ENCODE measurements at places on chromosomes 3 and 15.

- no peak for DNase-seq
Observed at GRCh38 chr3:51932471-51933370, 9.0 kb downstream of the RRP9 start.

DNA sequence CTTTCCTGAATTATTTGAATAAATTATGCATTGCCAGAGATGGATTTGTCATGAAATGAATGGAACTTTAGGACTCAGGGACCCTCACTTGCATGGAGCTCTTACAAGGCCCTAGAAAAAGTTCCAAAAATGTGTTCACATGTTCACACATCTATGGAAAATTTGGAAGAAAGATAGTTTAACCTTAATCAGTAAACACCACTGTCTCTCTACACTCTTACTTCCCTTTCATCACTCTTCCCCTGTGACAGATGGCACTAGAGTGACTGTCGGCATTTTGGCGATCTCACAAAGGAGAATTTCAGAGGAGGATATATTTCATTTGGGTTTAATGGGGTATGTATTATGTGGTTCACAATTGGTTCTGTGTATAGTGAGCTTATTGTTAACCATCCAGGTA lies 600.8 kb downstream of the IGSF11 start:
- no peak for DNase-seq

- no peak for DNase-seq
Observed at GRCh38 chr3:127092776-127093175, 100.2 kb upstream of the PRR23E start.

DNA sequence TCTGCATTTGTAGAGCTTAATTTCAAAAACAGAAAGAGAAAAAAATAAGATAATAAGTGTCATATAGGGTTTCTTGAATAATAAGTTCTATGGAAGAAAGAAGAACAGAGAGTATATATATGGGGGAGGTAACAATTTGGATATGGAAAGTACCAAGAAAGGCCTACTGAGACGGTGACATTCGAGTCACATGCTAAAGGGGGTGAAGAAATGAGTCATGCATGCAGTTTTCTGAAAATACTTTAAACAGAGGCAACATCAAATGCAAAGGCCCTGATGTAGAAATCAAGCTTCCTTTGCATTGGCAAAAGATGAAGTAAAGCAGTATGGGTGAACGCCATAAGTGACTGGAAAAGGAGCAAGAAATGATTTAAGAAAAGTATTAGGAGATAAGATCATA lies 371.6 kb upstream of the ZNF385D start:
- no peak for DNase-seq

GRCh38 chr3:184338511-184338945 lies 1.1 kb downstream of the FAM131A start:
- no peak for DNase-seq

- DNase-seq, result no peak
Observed at GRCh38 chr15:39031596-39031995, 467.0 kb upstream of the RASGRP1 start.

- no peak for DNase-seq
Observed at GRCh38 chr3:19506171-19506570, 357.9 kb downstream of the KCNH8 start.

DNA sequence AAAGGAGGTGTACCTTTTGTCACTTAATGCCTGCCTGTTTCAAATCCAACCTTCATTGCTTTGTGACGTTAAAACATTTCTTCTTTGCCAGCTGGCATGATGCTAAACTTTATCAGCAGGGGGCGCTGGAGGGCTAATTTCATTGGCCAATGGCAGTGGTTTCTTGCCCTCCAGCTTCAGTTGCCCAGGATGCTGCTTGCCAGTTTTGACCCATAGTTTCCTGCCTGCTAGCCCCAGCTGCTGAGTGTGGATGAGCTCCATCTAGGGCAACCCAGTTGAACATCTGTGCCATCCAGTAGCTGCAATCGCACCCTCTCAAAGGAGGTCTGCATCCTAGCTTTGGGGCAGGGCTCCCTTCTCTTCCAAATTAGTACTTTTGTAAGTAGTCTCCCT lies 22.1 kb downstream of the ACKR2 start:
- peak; percentile 45 for DNase-seq

DNA sequence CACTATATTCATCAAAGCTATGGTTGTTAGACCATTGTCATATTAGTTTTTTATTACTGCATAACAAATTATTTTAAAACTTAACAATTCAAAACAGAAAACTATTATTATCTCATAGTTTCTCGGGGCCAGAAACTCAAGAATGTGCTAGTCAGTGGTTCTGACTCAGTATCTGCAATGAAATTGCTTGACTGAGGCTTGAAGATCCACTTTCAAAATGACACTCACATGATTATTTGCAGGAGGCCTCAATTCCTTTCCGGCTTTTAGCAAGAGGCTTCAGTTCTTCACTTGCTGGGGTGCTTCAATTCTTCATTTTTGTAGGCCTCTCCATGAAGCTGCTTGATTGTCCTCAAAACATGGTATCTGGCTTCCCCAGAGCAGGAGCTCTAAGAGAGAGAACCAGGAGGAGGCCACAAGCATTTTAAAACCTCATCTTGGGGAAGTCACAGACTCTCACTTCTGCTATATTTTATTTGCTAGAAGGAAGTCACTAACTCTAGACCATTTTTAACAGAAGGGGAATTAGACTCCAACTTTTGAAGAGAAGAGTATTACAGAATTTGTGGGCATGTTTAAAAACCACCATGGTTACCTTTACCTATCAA lies 383.7 kb downstream of the MFSD1 start:
- DNase-seq, result no peak

DNA sequence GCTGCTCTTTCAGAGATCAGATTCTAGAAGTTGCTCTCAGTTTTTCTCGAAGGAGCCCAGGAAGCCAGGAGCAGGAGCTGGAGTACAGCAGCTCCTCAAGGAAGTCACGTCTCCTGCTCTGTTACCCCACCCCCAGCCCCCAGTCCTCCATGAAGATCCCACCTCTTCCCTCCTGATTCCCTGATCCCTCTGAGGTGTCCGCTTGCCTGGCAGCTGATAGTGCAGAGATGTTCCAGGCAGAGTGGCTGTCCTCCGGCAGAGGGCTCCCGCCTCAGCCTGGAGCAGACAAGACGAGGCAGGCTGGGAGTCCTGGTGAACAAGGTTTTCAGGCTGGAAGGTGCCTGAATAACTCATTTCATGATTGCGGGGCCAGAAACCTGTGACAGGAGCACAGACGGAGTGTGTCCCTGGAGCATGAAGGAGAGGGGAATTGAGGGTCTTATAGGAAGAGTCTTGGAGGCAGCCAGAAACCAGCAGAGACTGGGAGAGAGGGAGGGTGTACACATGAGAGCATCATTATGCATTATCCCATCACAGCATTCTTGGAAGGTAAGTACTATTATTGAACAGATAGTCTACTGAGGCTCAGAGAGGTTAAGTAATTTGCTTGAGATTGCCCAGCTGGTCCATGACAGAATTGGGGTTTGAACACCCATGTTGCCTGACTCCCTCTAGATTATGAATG lies 1.2 kb downstream of the HRH1 start:
- DNase-seq, result no peak

DNA sequence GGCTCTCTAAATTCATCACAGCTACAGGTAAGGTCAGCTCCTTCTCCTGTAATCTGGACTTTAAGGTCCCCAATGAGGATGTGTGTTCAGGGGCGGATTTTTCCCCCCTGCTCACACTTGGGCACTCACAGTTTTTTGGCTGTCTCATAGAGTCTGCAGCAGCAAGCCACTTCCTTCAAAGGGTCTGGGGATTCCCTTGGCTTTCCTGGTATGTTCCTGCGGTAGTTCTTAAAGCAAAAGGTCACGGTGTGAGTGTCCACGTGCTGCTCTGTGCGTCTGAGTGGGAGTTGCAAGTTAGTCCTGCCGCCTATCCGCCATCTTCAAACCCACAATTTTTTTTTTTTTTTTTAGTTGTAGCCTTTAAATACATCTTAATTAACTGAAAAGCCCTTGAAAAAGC lies 15.4 kb upstream of the CFAP20DC start:
- DNase-seq, result no peak

DNA sequence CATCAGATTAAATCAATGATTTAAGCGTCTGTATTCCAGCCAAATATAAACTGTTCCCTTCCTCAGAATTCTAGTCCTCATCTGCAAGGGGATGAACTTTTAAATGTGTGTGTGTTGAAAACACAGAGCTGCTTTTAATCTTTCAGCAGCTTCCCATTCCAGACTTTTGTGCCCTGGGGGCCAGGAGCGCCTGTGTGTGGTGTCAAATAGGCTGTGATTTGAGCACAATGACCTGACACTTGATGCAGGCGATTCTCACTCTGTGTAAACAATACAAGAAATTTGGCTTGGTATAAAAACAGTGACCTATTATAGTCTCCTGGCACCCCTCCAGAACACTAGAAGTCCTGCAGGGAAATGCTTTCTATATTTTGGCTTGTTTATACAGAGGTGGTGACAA lies 274.6 kb upstream of the ROPN1 start:
- no peak for DNase-seq

DNA sequence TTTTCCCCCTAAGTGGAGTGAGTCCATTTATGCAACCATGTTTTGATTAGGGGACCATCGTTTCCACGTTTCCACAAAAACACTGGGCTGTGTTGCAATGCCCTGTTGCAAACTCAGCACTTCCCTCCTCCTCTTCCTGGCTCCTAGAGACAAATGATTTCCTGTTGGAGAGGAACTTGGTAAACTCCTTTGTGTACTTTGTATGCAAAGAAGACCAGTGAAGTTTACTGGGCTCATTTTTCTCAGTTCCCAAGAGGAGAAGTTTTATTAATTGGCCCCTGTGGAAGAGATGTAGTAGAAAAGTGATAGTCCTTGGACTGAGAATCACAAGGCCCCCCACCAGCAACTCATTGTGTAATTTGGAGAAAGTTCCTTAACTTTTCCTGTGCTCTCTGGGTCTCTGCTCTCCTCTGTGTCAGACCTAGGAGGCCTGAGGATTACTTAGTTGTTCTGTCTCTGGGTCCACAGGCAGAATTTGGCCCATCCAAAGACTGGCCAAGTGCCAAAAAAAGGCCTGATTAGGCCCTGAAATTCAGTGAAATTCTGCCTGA lies 95.0 kb downstream of the ATG7 start:
- no peak for DNase-seq

GRCh38 chr3:76308541-76308940 lies 523.2 kb upstream of the ZNF717 start:
- no peak for DNase-seq

DNA sequence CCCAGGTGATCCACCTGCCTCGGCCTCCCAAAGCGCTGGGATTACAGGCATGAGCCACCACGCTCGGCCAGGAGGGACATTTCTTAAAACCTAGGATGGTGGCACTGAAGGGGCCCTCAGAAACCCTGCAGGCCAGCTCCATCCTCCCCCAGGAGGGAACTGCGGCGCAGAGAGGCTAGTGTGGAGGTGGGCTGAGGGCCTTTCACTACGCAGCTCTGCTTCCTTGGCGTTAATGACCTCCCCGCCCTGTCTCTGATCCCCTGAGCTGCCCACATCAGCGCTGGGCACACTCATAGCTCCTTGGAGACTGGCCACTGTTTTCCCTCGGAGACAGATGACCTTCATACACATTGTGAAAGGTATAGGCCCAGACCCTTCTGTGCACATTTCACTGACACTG lies 46.2 kb upstream of the MAGEF1 start:
- DNase-seq, result no peak

DNA sequence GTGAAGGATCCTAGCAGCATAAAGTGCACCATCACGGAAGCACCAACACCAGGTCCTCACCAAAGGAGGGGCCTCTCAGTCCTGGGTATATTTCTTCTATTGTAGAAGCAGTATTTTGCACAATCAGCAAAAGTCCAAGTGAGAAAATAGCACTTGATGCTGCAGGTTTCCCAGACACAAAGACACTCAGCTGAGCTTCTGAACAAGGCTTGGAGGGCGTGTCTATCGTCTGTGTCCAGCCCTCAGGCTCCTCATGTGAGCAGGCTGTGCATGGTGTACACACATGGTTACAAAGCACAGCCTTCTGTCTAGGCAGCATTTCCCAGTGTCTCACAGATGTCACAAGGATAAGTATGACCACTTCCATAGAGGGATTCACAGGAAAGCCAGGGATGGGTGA lies 98.3 kb upstream of the SPATA12 start:
- no peak for DNase-seq

- DNase-seq, result no peak
Observed at GRCh38 chr3:156655819-156656550, 18.4 kb upstream of the TIPARP start.

GRCh38 chr3:99774467-99774866 lies 43.2 kb upstream of the CMSS1 start:
- no peak for DNase-seq

DNA sequence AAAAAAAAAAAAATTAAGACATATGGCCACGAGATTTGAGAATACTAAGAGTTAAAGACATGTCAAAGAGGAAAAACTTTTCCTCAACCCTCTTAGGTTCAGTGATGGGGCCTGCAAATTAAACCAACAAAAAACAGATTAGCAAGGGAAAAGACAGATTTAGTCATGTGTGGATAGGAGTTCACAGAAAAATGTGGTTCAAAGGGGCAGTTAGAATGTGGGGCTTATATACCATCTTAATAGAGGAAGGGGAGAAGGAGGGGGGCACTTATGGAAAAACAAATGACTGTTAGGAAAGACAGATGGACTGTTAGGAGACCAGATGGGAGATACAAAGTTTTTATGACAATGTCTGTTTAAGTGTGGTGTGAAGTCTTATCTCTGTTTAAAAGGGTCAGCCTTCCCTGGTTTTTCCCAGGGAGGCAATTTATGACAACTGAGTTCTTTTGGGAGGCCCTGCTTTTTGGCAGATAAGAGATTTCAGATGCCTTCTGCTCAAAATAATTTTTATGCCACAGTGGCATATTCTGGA lies 68.7 kb upstream of the FURIN start:
- DNase-seq, result no peak

GRCh38 chr3:23474580-23475357 lies 271.6 kb downstream of the UBE2E2 start:
- no peak for DNase-seq

DNA sequence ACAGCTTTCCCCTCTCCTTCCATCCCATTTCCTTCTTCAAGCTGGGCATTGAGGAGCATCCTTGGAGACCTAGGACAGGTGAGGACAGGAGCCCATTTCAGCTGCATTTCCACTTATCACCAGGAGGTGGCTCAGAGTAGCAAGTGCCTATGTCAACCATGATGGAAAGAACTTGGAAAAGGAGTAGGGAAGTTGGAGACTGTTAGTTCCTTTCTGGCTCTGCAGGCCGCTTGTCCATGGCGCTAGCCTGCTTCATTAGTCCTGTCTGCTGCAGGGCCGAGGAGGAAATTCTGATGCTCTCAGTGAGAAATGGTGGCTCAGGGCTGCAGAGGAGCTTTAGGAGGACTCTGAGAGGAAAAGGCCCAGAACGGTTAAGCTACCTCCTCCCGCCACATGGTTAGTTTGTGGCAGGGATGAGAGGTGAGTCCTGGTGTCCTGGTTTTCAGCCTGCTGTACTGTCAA lies 7.0 kb upstream of the CD276 start:
- DNase-seq, result peak; percentile 12

GRCh38 chr15:53129121-53129904 lies 339.2 kb upstream of the ONECUT1 start:
- DNase-seq, result no peak

GRCh38 chr15:23038726-23039142 lies 635 bp downstream of the TUBGCP5 start:
- no peak for DNase-seq

DNA sequence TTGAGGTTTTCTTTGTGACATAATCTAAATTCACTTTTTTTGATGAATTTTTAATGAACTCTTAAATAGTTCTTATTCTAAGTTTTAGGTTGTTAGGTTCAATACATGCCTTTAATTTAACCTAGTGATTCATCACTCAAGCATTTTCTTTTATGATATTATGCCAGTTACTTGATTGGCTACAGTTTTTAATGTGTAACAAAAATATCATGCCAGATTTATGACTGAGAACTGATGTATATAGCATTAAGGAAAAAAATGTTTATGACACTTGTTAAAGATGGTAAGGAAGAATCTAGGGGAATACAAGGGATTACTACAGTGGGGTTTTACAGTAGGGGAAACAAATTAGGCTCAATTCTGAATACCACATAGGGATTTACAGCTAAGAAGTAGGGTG lies 103.1 kb downstream of the VGLL3 start:
- no peak for DNase-seq
